SK-N-DZ (cell line): ENCODE measurements at places on chromosomes 16 and 17.
A peak's percentile ranks its signal among the peaks of the same experiment; 100 is the strongest.

DNA sequence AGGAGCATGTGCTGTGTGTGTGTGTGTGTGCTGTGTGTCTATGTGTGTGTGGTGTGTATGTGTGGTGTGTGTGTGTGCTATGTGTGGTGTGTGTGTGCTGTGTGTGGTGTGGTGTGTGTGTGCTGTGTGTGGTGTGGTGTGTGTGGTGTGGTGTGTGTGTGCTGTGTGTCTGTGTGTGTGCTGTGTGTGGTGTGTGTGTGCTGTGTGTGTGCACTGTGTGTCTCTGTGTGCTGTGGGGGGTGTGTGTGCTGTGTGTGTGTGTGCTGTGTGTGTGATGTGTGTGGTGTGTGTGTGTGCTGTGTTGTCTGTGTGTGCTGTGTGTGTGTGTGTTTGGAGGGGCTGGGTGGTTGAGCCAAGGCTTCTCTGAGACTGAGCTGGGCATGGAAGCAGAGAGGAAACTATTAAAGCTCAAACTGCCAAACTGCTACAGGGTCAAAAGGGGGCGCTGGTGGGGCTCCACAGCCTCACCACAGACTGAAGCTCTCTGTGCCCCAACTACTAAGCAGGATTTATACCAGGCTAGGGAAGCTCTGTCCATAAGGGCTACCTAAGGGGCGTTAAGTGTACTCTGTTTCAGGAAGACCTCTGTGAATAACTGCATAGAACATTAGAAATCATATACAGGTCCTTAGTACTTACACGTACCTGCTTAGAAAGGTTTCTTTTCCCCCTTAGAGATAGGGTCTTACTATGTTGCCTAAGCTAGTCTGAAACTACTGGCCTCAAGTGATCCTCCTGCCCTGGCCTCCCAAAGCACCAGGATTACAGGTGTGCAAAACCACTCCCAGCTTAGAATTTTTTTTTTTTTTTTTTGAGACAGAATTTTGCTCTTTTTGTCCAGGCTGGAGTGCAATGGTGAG, 27.8 kb upstream of the GHDC start:
- DNase-seq = peak; percentile 35

GRCh38 chr16:27943766-27944165, 119.7 kb downstream of the GSG1L start:
- DNase-seq = no peak

- DNase-seq = no peak
Observed at GRCh38 chr17:77869665-77870132, 88.8 kb upstream of the TNRC6C start.

- no peak for DNase-seq
Observed at GRCh38 chr16:67504031-67505021, 21.0 kb upstream of the AGRP start.

DNA sequence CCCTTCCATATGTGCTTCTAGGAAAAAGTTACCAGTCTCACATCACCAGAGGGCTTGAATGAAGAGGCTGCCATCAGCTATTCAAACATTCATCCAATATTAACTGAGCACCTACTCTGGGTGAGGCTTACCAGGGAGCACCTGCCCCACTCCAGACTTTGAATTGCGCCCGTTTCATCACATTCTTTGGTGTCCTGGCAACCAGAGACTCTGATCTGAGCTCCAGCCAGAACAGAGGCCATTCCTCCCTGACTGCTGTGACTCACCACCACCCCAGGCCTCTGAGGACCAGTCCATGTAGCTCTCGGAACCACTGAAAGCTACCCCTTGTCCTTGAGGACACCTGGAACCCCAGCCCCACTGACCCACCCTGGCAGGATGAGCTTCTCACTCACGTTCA, at the start of gene C16orf96:
TSS of gene C16orf96 (plus strand) at position 229 of the 400 bp plus-strand sequence. CDS start at position 379, 150 bp downstream.
- no peak for DNase-seq

DNA sequence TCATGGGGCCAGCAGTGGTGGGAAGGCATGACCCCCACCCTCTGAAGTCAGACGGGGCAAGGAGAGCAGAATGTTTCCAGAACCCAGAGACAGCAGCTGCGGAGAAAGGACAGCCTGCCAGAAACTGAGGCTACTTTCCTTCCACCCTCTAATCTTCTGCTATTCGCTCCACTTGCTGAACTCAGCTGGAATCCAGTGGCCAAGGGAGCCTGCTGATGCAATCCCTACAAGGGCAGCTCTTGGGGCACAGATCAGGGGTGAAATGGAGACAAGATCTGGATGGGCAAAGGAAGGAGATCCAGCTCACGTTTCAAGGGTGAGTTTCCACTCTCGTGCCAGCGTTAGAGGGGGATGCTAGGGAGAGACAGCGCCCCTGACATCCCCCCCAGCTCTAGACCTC, 479.1 kb downstream of the SLC39A11 start:
- DNase-seq = no peak

DNA sequence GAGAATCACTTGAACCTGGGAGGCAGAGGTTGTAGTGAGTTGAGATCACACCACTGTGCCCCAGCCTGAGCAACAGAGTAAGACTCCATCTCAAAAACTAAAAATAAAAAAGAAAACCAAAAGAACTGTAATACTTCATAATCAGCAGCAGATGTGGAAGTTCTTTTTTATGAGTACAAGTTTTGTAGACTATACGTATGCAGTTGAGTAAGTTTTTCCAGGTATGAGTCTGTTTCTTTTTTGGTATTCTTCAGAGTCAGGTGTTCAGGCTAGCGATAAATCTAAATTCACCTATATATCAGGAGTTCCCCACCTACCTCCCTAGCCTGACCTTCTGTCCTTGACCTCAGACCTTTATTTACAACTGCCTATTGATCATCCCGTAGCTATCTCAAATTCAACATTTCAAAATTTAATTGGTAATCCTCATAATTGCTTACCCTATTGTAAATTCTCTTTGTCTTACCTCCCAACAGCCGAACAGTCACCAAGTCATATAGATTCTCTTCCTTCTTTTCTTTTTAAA, 10.7 kb downstream of the DCTN5 start:
- DNase-seq = no peak

DNA sequence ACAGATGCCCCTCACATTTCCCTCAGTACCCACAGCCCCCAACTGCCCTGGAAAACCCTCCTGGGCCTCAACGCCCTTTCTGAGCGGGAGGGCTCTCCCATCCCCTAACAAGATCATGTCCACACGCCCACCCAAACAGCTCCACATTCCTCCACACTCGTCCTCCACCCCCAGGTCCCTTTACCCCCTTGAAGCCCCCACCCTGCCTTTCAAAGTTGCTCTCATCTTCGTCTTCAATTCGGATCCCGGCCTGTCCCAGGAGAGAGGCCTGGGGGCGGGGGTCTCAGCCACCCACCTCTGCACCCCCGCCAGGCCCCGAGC, 14.3 kb downstream of the HOXB4 start:
- DNase-seq = no peak
